K562 (cell line): ENCODE measurements at places on chromosomes 3 and 15. TPM values are rescaled to one million over a fixed set of nuclear protein-coding genes. Genes with fewer than 3 reads are reported as not detected.

DNA sequence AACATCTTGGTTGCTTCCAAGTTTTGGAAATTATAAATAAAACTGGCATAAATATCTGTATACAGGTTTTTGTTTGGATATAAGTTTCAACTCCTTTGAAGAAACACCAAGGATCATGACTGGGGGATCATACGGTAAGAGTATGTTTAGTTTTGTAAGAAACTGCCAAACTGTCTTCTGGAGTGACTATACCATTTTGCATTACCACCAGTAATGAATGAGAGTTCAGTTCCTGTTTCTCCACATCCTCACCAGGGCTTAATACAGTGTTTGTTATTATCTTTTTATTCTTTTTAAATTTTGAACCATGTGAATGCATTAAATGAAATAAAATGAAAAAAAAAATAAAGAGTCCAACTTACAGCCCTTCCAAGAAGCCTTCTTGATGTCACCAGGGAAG is 3.7 kb upstream of the ANKUB1 start:
- DNase-seq = no peak

GRCh38 chr15:55959744-55960447 is 33.5 kb downstream of the NEDD4 start:
- DNase-seq = no peak

DNA sequence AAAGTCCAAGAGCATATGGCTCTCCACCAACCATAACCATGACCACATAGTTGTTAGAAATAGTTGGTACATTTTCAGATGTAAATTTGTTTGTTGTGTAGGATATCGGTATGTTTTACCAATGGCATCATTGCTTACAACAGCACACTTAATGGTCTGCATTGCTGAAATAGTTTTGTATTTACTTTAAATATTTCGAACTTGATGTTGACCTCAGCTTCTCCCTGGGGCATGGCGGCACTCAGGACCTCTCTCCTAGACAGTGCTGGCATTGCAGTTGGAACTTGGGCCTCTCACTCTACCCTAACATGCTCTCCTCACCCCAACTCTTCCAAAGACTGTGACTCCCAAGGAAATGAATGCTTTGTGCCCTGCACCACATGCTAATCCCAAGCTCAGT is 5.0 kb downstream of the SLC22A13 start:
- DNase-seq = no peak

GRCh38 chr3:130850843-130851242 is 43.0 kb upstream of the ATP2C1 start:
- no peak for DNase-seq

The ZNF501 gene
- total RNA-seq = 3.9 and 4.4 TPM in 2 replicates

The GOLGA6C gene
- total RNA-seq = not detected in 2 replicates
